Epithelial cell of esophagus (primary cell): ENCODE measurements at places on chromosomes 4 and X.

DNA sequence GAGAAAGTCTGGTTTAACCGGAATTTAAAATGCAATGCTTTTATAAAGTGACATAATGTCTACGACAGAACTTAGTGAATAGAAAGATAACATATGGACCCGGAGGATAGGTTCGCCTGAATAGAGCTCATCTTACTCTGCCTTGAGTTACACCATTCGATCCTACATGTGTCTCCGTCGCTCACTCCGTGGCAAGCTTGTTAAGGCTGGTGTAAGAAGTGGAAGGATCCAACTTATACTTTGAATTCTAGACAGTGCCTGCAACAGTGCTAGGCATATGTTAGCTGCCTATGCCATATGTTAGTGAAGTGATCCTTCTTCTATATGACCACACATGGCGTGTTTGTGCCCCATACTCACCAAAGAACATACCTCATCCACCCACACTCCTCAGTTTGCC is 50.9 kb downstream of the SEL1L3 start:
- DNase-seq = no peak

GRCh38 chr4:8525383-8526120 is 54.6 kb upstream of the GPR78 start:
- no peak for DNase-seq

DNA sequence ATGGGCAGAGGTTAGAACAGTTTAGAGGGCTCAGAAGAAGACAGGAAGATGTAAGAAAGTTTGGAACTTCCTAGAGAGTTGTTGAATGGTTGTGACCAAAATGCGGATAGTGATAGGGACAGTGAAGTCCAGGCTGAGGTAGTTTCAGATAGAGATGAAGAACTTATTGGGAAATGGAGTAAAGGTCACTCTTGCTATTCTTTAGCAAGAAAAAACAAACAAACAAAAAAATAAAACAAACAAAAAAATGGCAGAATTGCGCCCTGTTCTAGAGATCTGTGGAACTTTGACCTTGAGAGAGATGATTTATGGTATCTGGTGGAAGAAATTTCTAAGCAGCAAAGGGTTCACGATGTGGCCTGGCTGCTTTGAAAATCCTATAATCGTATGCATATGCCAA is 185.1 kb upstream of the SFRP2 start:
- no peak for DNase-seq

DNA sequence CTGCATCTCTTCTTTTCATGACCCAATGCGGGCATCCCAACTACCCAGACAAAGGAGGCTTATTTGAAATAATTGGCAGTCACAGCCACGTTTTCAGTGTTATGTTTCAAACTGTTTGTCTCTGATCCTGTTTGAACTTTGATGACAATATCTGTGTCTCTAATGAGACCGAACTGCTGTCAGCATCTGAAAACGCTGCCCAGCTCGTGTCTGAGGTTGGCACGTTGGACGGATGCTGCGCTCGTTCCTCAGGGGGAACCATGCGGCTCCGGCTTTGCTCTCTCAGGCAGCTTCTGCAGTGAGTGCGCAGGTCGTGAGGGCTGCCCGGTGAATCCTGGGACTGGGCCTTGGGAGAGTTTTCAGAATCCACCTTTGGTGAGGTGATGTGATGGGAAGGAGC is 58.4 kb upstream of the SORBS2 start:
- no peak for DNase-seq

GRCh38 chr4:54687887-54688841 is 30.4 kb downstream of the KIT start:
- no peak for DNase-seq

DNA sequence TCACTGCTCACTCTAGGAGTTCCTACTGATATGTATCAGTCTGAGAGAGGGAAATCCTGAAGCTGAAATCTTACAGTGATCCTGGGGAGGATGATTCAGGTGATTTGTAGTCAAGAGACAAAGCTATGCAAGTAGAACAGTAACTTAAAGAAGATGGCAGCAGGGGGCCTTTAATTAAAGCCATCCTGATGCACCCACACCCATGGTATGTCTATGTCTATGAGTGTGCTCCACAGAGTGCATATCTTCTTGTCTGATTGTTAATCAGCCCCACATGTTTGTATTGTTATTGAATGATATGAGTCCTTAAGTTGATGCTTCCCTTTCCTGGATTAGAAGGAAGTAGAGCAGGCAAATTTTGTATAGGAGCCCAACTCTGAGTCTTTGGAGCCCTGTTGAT is 78.8 kb downstream of the NHS start:
- no peak for DNase-seq
